Camera-type eye (tissue), 1 donor: ENCODE measurements at places on chromosomes 6 and 20. TPM values are rescaled to one million over a fixed set of nuclear protein-coding genes. Genes with fewer than 3 reads are reported as not detected.

Gene FRK
- 2.3 TPM for total RNA-seq

Gene SEMG1
- total RNA-seq = not detected

Gene EPHA7
- 39.6 TPM for total RNA-seq

Gene CBLN4
- total RNA-seq = 0.82 TPM

Gene ATP9A
- total RNA-seq = 86.4 TPM

Gene ZNF311
- 2.9 TPM for total RNA-seq

Gene CCN2
- 93.1 TPM for total RNA-seq

Gene SLC35D3
- 4.9 TPM for total RNA-seq

Gene GSTA4
- total RNA-seq = 70.9 TPM

Gene SIRPD
- total RNA-seq = not detected

Gene ZNF322
- 34.5 TPM for total RNA-seq

Gene CDH26
- total RNA-seq = 4.6 TPM

Gene XPO5
- 31.7 TPM for total RNA-seq

Gene BFSP1
- 676 TPM for total RNA-seq

Gene TRAPPC3L
- total RNA-seq = 0.38 TPM

Gene TFAP2D
- 1.3 TPM for total RNA-seq

Gene COL9A1
- 74.7 TPM for total RNA-seq

Gene SAMD5
- 23.1 TPM for total RNA-seq

Gene ARMC2
- 10.3 TPM for total RNA-seq

Gene SLC4A11
- 1.8 TPM for total RNA-seq

Gene APOM
- 1.0 TPM for total RNA-seq

Gene OR2H2
- total RNA-seq = not detected

Gene IER3
- 7.5 TPM for total RNA-seq

Gene WFDC12
- total RNA-seq = not detected

Gene GSTA3
- total RNA-seq = not detected

Gene TMEM244
- 40.6 TPM for total RNA-seq

Gene PXT1
- not detected for total RNA-seq

Gene COX4I2
- total RNA-seq = 3.2 TPM

Gene MUC21
- total RNA-seq = 0.11 TPM

Gene CST9L
- total RNA-seq = not detected

Gene ADGRF4
- total RNA-seq = 0.33 TPM

Gene PFDN6
- total RNA-seq = 20.5 TPM

Gene LKAAEAR1
- total RNA-seq = 0.82 TPM

Gene EDEM2
- 13.7 TPM for total RNA-seq

Gene COL12A1
- total RNA-seq = 482 TPM

Gene ZBTB12
- 17.9 TPM for total RNA-seq

Gene IP6K3
- 3.7 TPM for total RNA-seq

Gene BLTP3A
- 16.9 TPM for total RNA-seq

Gene TSHZ2
- 14.7 TPM for total RNA-seq
